Activated T-helper 1 cell treated with anti-CD3 and anti-CD28 coated beads, Interleukin-2, amount 50 U/mL, for 16 hours (primary cell): ENCODE measurements at places on chromosomes 6 and 20.

GRCh38 chr20:25081065-25081729, 744 bp downstream of the VSX1 start:
- DNase-seq = no peak

GRCh38 chr20:14979453-14979986, 642.1 kb upstream of the FLRT3 start:
- no peak for DNase-seq

- DNase-seq = no peak
Observed at GRCh38 chr6:70166088-70166958, 136.6 kb downstream of the COL9A1 start.

GRCh38 chr6:103872678-103873077, 987.0 kb downstream of the HACE1 start:
- no peak for DNase-seq

DNA sequence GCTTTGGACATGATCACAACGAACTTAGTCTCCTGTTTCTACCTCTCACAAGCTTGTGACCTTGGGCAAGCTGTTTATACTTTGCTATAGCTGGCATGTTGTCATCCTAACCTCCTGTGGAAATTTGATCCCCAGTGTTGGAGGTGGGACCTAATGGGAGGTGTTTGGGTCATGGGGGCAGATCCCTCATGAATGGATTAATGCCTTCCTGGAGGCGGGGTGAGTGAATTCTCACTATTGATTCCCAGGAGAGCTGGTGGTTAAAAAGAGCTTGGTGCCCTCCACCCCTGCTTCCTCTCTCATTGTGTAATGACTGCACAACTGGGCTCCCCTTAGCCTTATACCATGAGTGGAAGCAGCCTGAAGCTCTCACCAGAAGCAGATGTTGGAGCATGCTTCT, 228.9 kb downstream of the HIVEP2 start:
- DNase-seq = no peak
